ENCODE measurements at places on chromosomes 2 and 18.

DNA sequence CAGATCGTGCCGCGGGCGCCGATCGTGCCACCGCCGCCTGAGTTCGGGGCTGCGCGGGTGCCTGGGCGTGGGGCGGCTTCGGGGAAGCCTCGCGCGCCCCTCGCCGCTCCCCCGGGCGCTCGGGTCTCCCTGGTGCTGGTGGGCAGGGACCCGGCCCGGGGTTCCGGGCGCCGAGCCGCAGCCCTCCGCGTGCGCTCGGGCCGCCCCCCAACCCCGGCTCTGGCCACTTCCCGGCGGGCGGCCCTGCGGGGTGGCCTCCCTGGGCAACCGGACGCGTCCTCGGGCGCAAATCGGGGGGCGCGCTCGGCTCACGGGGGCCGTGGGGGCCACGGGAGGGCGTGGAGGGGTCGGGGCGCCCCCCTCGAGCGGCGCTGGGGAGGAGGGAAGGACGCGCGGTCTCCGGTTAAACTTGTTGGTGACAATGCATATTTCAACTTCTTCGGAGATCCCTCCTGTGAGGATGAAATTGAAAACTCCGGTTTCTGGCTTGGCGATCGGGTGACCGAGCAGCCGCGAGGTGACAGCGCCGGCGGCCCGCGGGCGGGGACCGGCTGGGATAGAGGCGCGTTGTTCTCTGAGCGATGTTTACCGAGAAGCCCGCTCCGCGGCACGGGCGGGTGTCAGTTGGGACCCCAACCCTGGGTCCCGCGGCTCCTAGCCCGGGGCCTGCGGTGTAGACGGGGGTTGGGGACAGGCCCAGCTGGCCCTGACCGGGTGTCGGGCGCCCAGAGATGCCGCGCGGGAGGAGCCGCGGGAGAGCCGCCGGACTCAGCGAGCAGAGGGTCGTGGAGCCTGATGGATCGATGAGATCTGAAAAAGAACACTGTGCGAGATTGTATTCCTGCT, 676 bp downstream of the SH3BP4 start:
- no peak for DNase-seq

- no peak for DNase-seq
These were observed 732.6 kb upstream of the CDH7 start for GRCh38 chr18:65018184-65018583.

DNA sequence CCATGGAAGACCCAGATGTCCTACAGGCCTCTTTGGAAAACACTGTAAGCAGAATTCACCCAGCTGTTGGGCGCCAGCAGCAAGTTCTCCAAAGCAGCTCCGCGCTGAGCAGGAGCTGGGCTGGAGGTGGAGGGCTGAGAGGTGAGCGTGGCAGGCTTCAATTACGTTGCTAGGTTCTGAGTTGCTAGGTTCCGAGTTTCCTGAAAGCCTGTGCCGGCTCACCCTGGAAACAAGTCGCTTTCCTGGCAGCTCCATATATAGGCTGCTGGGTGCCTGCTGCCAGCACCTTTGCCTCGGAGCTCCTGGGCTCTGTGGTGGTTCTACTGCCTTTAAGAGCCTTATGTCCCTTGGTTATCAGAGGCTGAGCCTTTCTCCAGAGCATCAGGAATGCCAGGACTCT, 14.4 kb upstream of the EGR4 start:
- DNase-seq, result no peak

DNA sequence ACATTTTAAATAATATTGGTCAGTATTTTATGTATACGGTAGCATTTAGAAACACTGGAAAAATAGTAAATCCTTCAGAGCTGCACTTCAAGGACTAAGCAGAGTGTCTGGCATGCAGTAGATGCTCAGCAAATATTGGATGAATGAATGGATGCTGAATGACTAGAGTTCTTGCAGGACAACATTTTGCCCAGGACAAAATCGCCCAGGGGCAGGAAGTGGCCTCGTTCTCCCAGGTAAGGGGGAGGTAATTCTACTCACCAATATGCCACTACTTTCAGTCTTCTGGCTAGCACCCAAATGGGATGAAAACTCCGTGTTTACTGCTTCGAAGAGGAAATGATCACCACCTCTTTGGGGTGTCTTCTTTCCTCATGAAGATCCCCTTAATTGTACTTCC, 4.0 kb upstream of the DGUOK start:
- DNase-seq, result no peak

- no peak for DNase-seq
These were observed 31.0 kb upstream of the NFE2L2 start for GRCh38 chr2:177295484-177295883.

DNA sequence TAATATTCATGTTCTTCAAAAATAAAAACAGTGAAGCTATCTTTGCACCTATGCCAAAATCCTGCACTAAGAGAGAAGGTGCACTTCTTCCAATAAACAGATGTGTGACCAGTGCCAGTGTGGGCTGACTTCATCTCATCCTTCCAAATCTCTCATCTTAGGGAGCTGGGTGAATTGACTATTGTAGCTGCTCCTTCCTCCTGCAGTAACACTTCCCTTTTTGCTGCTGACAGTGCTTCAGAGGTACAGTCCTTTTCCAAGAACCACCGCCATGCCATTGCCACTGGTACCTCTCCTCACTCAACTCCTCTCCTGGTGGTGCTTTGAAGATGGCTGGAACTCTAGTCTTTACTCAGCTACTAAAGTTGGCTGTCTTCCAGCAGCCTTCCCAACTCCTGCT, 42.1 kb upstream of the ARHGAP25 start:
- DNase-seq, result no peak

- no peak for DNase-seq
These were observed 172.6 kb upstream of the PID1 start for GRCh38 chr2:229443546-229444268.

- DNase-seq, result no peak
These were observed 119.0 kb downstream of the ARL4C start for GRCh38 chr2:234377761-234378391.

- no peak for DNase-seq
These were observed 528 bp upstream of the PPP4R3B start for GRCh38 chr2:55618025-55618274.

GRCh38 chr2:31097962-31098613, 40.2 kb downstream of the GALNT14 start:
- DNase-seq, result no peak

DNA sequence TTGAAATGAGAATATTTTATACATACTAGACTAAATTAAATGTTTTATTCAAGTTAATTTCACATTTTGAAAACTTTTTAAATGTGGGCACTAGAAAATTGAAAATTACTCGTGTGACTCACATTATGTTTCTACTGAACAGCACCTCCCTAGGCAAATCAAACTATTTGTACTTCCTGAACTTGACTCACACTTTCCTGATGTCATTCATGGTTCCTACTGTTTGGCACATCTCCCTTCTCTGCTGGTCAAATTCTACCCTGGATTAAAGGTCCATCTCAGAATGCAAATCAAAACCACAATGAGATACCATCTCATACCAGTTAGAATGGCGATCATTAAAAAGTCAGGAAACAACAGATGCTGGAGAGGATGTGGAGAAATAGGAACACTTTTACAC, 16.7 kb downstream of the LHCGR start:
- no peak for DNase-seq

DNA sequence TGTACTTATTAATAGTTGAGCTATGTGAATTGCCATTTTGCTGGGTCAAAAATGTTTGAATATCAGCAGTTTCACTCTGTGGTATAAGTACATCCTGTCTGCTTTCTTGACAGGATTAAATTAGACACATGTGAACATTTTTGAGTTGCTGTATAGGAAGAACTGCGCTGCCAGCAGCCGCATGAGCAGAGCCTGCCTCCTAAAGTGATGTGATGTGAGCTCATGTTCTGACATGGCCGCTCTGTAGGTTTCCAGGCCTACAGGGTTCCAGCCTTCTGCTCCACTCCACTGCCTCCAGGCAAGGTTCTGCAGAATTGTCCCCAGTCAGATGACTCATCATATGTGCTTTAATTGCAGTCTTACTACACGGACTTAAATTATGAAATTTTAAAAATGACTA, 119.7 kb upstream of the NFATC1 start:
- DNase-seq, result no peak
